ENCODE measurements at places on chromosomes 2 and 18. TPM values are rescaled to one million over a fixed set of nuclear protein-coding genes. Genes with fewer than 3 reads are reported as not detected.

The GCG gene
- not detected for total RNA-seq

The ANKRD53 gene
- 0.72 TPM for total RNA-seq

The KDM3A gene
- total RNA-seq, result 16.0 TPM

The HJURP gene
- 56.3 TPM for total RNA-seq

The PSMD1 gene
- total RNA-seq, result 130 TPM

The RAPGEF4 gene
- total RNA-seq, result 0.14 TPM

The OTOS gene
- not detected for total RNA-seq
